HFF-Myc (cell line): ENCODE measurements at places on chromosomes 16 and 17.

DNA sequence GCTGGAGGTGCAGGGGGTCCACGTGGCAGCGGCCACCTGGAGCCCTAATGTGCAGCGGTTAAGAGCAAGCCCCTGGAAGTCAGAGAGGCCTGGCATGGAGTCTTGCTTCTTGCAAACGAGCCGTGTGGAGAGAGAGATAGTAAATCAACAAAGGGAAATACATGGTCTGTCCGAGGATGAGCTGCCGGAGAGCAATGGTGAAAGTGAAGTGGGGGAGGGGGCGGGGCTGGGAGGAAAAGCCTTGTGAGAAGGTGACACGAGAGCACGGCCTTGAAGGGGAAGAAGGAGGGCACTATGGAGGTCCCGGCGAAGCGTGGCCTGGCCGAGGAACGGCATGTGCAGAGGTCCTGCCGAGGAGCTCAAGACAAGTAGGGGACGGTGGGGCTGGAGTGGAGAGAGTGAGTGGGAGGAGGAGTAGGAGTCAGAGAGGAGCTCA, 6.0 kb upstream of the SERPINF1 start:
- no peak for DNase-seq

GRCh38 chr17:62008294-62008693, 56.8 kb downstream of the MED13 start:
- DNase-seq: no peak

- no peak for DNase-seq
These were observed 3.0 kb downstream of the MSI2 start for GRCh38 chr17:57259306-57259705.

DNA sequence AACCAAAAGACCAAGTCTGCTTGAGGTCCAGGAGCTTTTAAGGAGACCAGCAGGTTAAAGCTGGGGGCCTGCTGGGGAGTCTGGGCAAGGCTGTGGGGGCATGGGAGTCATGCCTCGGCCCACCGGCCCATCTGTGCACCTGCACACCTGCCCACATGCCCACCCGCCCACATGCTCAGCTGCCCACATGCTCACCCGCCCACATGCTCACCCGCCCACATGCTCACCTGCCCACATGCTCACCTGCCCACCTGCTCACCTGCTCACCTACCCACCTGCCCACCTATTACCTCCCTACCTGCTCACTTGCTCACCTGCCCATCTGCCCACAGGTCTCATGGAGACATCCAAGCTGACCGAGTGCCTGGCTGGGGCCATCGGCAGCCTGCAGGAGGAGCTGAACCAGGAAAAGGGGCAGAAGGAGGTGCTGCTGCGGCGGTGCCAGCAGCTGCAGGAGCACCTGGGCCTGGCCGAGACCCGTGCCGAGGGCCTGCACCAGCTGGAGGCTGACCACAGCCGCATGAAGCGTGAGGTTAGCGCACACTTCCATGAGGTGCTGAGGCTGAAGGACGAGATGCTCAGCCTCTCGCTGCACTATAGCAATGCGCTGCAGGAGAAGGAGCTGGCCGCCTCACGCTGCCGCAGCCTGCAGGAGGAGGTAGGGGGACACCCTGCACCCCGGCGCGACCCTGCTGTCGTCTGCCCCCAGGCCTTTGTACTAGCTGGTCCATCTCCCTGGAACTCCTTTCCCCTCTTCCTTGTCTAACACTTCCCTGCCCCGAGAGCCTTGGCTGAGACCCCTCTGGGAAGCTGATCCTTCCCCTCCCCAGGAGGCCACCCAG, 14.0 kb downstream of the CARD14 start:
- no peak for DNase-seq

DNA sequence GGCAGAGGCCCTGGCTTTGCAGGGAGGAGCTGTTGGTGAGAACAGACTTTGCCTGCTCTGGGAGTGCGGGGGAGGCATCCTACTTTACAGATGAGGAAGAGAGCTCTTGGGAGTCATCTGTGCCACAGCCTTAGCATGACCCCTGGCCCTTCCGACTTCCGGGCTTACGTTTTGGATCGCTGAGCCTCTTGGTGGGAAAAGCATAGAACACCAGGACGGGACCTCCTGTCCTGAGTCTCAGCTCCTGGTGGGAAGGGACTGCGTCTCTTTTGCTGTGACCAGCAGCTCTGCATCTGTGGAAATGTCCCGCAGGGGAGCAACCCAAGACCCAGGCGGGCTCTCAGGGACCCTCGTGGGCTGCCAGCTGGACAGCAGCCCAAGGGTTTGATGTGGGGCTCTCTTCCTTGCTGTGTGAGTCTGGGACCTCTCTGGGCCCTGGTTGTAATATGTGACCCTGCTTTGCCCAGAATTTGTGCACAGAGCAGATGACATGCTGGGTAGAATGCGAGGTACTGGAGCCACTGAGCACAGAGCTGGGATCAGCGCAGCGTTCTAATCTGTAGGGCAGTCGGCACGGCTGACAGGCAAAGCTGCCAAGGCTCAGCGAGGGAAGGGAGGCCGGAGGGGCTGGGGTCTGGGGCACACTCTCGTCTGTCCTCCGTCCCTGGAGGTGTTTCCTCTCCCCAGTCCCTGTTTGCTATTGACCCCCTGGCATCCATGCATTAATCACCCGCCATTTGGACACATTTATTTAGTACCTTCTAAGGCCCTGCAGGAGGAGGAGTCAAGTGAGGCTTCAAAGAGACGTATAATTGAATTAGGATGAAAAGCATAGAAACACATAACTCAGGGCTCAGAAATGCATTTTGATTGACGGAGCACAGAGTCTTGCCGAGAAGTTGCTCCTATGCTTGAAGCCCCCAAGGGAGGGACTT, 64.0 kb downstream of the NT5M start:
- no peak for DNase-seq

DNA sequence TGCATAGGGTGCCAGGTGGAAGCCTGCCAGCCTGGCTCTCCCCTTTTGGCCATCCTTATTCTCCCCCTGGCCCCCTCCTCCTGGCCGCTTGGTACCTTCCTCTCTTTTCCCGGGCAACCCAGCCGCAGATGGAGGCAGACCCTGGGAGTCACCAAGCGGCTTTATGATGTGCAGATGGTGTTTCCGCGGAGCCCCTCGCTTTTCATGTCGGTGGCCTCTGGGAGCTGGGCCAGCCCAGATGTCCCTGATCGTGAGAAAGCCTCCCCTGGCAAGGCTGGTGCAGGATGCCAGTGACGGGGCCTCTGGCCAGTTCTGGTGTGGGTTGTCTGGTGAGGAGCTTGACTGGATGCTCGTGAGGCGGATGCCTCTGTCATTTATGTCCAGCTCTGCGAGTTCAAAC, 18.0 kb upstream of the BRD7 start:
- DNase-seq: no peak

- no peak for DNase-seq
These were observed 28.5 kb downstream of the ARHGAP17 start for GRCh38 chr16:24986512-24987303.
